Activated naive CD8-positive, alpha-beta T cell treated with anti-CD3 and anti-CD28 coated beads, Interleukin-2, amount 10 ng/mL, durations not matched to agents 7 days and 5 days (primary cell): ENCODE measurements at places on chromosomes 2 and 18.

GRCh38 chr18:48640566-48641270 lies 101.9 kb downstream of the CTIF start:
- no peak for DNase-seq

GRCh38 chr2:227320305-227321094 lies 4.6 kb upstream of the MFF start:
- no peak for DNase-seq

DNA sequence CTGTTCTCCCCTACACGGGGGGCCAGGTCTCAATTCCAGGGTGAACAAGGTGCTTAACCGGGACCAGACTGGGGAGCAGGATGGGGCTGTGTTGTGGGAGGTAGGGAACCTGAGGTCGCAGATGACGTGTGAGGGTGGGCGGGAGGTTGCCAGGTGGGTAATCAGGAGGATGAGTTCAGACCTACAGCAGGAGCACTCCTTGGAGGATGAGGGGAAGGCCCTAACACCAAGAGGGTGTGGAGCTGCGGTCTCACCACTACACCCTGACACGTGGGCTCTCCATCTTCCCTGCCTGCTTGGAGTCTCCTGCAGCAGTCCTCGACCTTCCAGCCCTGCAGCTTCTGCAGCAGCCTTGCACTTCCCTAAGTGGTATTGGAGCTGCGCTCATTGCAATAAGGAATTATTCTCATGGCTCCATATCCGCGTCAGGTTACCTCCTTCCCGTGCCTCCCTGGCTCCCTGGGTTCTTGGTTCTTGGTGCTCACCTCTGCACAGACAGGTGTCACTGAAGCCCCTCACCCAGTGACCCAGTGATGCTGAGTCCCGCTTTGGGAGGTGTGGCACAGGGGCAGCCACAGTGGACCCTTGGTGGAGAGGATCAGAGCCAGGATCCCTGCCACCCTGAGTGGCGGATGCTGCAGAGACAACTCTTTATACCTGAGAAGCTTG lies 15.5 kb downstream of the SH3BP4 start:
- DNase-seq: no peak

DNA sequence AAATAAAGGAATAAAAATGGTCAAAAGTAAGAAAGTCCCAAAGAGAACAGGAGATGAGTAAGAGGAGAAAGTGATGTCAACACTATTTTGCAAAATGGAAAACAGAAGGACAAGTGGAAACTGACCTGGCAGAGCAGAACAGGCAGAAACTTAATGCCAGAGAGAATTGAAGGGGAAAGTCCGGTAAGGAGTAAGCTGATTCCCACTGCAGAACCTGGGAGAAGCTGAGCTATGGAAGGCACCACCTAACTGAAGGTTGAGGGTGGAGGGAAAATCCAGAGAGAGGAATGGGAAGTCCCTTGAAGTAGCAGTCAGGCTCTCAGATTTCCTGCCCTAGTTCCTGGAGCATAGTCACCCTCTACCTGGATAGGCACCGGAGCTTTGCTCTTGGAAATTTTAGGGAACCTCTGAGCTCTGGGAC lies 59.8 kb downstream of the MOGAT1 start:
- DNase-seq: no peak
